ENCODE measurements at places on chromosomes 1 and 21.

GRCh38 chr1:20640183-20640597 lies 6.9 kb downstream of the PINK1 start:
- DNase-seq: no peak

- DNase-seq: no peak
These were observed 27.8 kb upstream of the CACYBP start for GRCh38 chr1:174971902-174972301.

DNA sequence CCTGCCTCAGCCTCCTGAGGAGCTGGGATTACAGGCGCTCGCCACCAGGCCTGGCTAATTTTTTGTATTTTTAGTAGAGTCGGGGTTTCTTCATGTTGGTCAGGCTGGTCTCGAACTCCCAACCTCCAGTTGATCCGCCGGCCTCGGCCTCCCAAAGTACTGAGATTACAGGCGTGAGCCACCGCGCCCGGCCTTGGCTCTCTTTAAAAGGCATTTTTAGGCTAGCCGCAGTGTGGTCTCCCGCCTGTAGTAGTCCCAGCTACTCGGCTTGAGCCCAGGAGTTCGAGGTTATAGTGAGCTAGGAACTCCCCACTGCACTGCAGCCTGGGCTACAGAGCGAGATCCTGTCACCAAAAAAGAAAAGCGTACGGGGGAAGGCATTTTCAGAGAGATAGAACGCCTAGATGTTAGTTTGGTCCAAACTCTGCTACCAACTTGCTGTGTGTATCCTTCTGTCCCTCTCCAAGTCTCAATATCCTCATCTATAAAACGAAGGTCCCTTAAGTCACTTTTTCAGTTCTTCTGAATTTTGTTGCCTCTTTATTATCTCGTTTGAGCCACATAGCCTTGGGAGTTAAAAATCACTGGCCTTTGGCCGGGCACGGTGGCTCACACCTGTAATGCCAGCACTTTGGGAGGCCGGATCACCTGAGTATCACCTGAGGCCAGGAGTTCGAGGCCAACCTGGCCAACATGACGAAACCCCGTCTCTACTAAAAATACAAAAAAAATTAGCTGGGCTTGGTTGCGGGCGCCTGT lies 734 bp downstream of the MED18 start:
- no peak for DNase-seq

GRCh38 chr1:50111503-50111902 lies 2.8 kb downstream of the ELAVL4 start:
- DNase-seq: no peak

DNA sequence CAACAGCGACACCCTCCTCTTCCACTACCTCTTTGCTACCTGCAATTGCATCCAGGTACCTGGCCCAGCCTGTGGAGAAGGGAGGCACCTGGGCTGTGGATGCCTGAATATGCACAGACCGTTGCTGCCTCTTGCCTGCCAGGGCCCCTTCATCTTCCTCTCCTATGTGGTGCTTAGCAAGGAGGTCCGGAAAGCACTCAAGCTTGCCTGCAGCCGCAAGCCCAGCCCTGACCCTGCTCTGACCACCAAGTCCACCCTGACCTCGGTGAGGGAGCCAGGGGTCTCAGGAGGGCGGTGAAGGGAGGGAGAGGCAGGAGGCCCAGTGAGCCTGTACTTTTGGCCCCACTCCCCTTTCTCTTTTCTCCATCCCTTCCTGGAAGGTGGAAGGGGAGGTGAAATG lies 11.5 kb downstream of the PSRC1 start:
- no peak for DNase-seq

DNA sequence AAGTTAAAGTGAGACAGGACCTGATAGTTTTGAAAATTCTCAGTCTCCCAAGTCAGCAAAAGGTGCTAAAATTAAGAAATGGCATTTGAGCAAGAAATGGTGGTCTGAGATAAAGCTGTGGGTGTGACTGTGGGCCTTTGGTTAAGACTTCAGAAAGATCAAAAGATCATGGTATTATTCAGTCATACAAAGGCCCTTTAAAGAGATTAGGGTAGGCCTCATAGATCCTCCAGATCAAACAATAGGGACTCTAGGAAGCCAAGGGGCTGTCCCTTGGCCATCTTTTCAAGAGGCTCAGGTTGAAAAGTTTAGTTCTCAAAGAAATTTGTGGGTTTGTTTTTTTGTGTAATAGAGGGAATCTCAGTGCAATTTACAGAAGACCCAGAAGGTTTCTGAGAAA lies 8.4 kb downstream of the HMGB4 start:
- no peak for DNase-seq

DNA sequence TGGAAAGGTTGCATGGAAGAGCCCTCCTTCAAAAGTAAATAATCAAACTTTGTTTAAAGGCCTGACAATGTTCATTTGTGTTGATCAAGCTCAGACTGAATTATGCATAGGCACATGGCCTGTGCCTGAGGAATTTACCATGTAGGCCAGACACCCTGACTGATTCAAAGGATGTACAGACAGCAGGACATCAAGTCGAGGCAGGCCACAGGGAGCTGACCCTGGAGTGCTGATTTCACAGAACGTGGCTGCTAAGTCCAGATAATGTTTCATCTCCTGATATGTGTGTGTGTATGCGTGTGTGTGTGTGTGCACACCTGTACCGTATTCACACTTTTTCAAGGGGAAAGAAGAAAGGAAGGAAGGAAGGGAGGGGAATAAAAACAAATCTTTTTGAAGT lies 34.1 kb downstream of the NAV1 start:
- no peak for DNase-seq

DNA sequence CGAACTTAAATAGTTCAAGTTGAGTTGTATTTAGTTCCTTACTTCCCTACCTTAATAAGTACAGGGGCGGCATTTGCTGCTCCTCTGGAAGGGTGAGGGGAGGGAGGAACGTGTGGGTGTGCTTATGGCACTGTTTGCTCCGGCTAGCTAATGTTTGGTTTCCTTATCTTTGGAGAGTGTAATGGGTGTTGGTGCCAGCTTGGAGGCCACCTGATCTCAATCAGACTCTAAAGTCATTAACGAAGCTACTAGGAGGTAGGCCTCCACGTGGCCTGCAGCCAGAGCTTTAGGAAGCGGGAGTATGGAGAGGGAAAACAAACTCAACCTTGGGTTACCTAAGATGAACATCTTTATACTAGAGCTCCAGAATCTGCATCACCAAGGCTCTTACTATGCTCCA lies 43.0 kb upstream of the RAP1A start:
- peak; percentile 37 for DNase-seq

Data from DMS153 (cell line).